ENCODE measurements at places on chromosomes 13 and 19. TPM values are rescaled to one million over a fixed set of nuclear protein-coding genes. Genes with fewer than 3 reads are reported as not detected.
A peak's percentile ranks its signal among the peaks of the same experiment; 100 is the strongest.

- H3K27ac ChIP-seq: no peak overlapping the region
- peak; percentile 49 for DNase-seq
- peaks cover 25% of the 10 kb centered on the region for H3K27me3 ChIP-seq
- peak overlapping the region; percentile 12 for H3K4me3 ChIP-seq
These were observed 1.2 kb downstream of the PPM1N start for GRCh38 chr19:45499196-45500180.

DNA sequence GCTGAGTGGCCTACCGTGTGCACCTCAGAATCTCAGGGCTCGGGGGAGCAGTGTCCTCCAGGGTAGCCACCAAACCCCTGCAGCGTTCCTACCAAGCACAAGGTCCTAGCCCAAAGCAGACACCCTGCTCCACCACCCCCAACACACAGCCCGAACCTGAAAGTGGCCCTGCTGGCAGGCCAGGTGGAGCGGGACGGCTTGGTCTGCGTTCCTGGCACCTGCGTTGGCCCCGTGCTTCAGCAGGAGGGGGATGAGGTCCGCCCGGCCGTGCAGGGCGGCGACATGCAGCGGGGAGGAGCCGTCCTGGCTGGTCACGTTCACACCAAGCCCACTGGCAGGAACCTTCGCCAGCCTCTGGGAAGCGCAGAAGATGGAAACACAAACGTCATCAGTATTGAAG, 26.5 kb downstream of the PDCD5 start:
- no peak overlapping the region for H3K4me3 ChIP-seq
- peaks cover 6% of the 10 kb centered on the region for H3K36me3 ChIP-seq
- no peaks in the 10 kb centered on the region for H3K27me3 ChIP-seq
- H3K27ac ChIP-seq: no peak overlapping the region
- H3K4me1 ChIP-seq: no peaks in the 10 kb centered on the region

DNA sequence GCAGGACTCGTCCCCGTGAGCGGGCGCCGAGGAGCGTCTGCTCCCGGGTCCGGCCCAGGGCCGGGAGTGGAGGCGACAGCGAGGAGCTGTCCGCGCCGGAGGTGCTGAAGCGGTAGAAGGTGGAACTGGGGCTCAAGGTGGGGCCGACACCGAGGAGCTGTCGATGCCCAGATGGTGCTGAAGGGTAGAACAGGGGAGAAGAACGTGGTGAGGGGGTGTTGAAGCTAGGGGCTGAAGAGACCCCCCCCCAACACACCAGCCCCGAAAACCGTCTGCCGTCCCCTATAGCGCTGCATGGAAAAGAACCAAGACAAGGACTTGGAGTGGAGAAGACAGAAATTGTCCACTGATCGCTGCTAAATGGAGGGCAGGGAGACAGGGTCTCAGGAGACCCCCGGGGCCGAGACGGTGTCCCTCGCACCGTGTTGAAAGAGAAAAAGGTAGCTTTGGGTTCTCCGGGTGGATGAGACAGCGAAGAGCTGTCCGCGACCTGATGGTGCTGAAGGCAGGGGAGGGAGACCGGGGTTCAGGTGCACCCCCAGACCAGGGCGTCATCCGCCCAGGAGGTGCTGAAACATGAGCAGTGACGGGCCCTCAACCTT, 7.1 kb upstream of the PDE4C start:
- peak overlapping the region; percentile 13 for H3K4me3 ChIP-seq
- no peaks in the 10 kb centered on the region for H3K36me3 ChIP-seq
- H3K27ac ChIP-seq: no peak overlapping the region
- H3K4me1 ChIP-seq: no peaks in the 10 kb centered on the region
- peak; percentile 89 for DNase-seq

- DNase-seq: no peak
- H3K4me1 ChIP-seq: no peaks in the 10 kb centered on the region
- peaks cover 3% of the 10 kb centered on the region for H3K36me3 ChIP-seq
These were observed 20.6 kb upstream of the PLPP2 start for GRCh38 chr19:311813-312261.

DNA sequence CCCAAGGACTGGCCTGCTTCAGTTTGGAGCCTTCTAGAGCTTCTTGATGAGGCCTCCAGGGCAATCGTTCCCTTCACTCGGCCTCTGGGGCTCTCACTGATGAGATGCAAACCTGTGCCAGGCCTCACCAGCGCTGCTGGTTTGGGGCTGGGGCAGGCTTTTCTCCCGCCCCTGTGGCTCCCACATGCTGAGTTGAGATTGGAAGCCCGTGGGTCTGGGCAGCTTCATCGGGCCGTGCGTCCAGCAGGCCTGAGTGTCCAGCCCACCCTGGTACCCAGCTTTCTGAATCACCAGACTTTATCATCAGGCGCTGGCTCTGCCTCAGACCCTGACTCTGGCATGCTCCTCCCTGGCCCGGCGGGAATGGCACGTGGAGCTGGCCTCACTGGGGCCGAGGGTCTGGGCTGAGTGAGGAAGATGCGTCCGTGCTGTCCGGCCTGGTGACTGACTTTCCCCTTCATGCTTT, 4.3 kb downstream of the CALM3 start:
- H3K4me3 ChIP-seq: no peak overlapping the region
- H3K4me1 ChIP-seq: peaks cover 21% of the 10 kb centered on the region

Gene ADPRHL1
- total RNA-seq: 118 TPM

Gene KIRREL2
- 4.2 TPM for total RNA-seq
